ENCODE measurements at places on chromosomes 3 and 15.

DNA sequence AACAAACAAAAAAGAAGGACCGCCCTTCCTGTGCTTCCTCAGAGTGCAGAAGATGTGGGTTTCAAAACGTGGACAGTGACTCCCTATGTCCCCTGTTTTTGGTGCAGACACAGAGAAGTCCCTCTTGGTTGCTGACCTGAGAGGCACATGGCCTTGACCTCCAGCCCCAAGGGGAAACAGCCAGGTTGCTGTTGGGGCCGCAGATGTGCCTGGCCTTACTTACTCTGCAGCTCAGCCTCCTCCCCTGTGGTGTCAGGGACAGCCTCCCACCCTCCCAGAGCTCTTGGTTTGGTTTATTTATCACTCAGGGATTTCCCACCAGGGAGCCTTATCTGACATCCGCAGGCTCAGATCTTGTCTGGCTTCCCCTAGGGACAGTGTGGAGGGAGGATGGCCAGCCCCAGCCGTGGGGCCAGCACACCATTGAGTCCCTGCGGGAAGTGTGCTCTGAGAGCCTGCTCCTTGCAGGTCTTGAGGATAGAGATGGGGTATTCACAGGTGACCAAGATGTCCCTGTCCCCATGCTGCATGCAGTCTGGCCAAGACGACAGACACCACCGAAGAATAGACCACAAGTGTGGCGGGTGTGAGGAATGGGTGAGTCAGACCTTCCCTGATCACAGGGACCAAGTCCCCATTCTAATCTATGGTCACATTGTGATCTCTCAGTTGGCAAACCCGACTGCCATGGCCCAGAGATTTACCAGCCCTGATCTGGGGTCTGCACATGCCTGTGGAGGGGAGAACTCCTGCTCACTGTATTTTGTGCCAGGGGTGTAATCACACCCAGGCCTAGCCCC is 134.3 kb upstream of the ABHD17C start:
- no peak for DNase-seq

GRCh38 chr15:33656168-33656567 is 312.1 kb upstream of the CHRM5 start:
- no peak for DNase-seq

- DNase-seq: no peak
Measured at GRCh38 chr3:94323596-94323995, 260.7 kb downstream of the NSUN3 start.

DNA sequence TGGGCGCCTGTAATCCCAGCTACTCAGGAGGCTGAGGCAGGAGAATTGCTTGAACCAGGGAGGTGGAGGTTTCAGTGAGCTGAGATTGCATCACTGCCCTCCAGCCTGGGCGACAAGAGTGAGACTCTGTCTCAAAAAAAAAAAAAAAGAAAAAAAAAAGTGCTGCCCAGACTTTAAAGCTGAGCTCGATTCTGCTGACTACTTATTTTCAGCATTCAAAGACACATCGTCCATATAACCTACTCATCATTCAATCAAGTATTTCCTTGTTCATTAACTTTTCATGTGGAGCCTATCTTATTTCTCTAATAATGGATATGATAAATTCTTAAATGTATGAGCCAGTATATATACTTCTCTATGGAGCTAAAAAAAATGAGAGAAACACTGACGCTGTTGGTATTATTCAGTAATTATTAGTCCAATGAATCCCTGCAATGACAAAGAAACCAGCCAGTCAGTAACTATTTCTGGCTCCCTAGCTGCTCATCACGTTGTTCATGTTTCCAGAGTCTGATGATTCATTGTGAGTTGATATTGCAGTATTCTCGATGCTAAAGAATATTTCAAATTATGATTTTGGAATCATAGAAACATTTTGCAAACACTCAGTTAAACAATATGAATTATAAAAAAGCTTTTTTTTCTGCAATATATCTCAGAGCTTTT is 111.9 kb downstream of the RAP2B start:
- no peak for DNase-seq

GRCh38 chr15:65723876-65724275 is 68.2 kb downstream of the DENND4A start:
- no peak for DNase-seq

GRCh38 chr3:119417771-119418512 is 45.5 kb downstream of the TMEM39A start:
- DNase-seq: no peak

DNA sequence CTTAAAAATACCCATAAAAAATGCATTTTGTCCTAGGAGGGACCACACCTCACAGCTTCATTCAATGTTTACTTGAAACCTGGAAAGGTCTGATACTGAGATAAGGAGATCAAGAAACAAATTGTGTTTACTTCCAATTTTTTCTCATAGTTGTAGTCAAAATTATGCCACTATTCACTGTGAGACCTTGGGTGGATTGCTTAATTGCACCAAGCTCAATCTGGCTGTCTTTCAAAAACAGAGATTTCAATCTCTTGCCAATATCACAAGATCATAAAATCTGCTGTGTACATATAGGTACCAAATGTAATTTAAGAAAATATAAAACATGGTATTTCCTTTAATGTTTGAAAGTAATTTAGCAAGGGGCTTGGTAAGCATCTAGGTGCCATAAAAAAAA is 186.4 kb upstream of the THBS1 start:
- no peak for DNase-seq

- no peak for DNase-seq
Measured at GRCh38 chr3:38793721-38794120, 22.3 kb downstream of the SCN10A start.

GRCh38 chr3:10228248-10228950 is 19.9 kb upstream of the TATDN2 start:
- no peak for DNase-seq

DNA sequence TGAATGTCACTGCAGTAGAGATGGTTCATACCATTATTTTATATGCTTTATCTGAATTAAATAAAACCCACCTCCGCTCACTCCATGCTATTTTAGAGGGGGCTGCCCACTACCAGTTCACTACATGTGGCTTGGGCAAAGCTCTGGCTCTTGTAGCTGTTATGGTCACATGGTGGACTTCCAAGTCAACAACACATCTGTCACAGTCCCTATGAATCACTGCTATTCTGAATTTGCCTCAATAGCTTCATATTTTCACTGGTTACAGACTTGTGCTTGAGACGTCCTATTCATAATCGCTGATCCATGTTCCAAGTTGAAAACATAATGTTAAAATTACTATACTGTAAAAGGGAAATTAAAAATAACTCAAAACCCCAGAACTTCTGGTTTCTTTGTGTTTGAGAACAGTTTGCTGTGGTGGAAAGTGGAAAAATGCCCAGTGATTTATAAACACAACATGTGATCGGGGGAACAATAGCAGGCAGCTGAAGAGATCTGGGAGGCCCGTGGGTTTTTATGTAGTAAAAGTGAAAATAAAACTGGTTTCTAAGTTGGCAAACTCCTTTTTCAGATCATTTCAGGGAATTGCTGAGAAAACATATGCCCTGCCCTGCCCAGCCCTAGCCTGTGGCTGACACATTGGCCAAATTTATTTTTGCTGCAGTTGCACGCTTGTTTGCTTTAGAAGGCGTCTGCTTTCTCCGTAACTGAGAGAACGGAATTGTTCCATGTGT is 128.8 kb upstream of the PRR23C start:
- DNase-seq: no peak

GRCh38 chr3:59451800-59452746 is 402.2 kb upstream of the CFAP20DC start:
- DNase-seq: no peak

DNA sequence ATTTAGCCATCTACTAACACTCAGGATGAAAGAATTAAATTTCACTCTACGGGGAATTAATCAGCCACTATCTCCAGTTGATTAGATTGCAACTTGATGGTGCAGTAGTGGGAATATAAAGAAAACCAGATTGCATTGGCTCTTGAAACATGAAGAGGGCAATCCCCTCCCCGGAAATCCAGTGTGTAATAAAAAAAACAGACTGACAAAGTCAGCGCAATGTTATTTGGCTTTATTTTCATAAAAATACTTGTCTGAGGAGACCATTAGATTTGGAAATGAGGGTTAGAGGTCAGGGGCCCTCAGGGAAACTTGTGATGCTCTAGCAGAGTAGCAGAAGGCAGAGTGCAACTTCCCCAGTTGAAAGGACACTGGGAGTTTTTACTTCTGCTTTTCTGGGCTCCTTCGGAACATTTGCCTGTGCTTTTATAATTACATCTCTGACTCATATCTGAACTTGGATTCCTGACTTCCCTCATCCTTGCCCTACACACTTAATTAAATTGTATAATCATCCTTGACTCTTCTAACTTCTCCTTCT is 326.8 kb downstream of the TUSC7 start:
- DNase-seq: no peak

- DNase-seq: no peak
Measured at GRCh38 chr3:66414846-66415245, 86.0 kb downstream of the LRIG1 start.

DNA sequence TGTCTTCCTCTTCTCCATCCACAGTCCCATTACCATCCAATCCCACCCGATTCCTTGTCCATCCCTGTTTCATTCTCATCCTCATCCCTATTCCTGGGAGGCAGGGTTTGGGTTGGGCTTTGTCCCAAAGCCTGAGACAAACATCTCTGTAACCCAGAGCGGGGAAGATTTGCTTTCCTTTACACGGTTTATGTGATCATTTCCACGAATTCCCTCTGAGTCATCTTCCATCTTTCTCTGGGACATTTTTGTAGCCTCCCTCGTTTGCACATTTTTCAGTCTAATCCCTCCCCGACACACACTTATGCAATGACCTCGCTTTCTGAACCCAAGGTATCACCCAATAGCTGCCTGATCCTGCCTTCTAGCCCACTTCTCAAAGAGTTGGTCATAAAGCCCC is 22.8 kb downstream of the DUOX2 start:
- no peak for DNase-seq

- DNase-seq: no peak
Measured at GRCh38 chr3:117990627-117991026, 1044.0 kb downstream of the IGSF11 start.

- DNase-seq: no peak
Measured at GRCh38 chr15:77022646-77023575, 28.0 kb downstream of the PSTPIP1 start.

- no peak for DNase-seq
Measured at GRCh38 chr3:184203526-184203925, 17.5 kb downstream of the ABCF3 start.

- DNase-seq: no peak
Measured at GRCh38 chr3:102353805-102354204, 81.0 kb upstream of the ZPLD1 start.

DNA sequence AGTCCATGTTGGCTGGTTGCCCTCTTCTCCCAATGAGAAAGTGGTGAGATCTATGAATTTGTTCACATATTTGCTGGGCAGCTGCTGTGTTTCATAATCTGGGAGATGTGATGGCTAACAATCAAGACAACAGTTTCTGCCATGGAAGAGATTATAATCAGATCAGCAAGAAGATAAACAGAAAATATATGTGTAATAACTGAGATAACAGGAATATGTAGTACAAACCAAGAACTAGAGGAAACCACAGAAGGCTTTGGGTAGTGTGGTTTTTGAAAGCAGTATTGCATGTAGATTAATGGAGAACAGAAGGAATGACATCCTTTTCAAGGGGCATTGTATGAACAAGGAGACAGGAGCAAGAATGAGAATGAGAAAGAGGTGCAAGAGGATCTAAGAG is 12.2 kb upstream of the CSTA start:
- no peak for DNase-seq

GRCh38 chr3:84836961-84837360 is 121.8 kb upstream of the CADM2 start:
- no peak for DNase-seq

DNA sequence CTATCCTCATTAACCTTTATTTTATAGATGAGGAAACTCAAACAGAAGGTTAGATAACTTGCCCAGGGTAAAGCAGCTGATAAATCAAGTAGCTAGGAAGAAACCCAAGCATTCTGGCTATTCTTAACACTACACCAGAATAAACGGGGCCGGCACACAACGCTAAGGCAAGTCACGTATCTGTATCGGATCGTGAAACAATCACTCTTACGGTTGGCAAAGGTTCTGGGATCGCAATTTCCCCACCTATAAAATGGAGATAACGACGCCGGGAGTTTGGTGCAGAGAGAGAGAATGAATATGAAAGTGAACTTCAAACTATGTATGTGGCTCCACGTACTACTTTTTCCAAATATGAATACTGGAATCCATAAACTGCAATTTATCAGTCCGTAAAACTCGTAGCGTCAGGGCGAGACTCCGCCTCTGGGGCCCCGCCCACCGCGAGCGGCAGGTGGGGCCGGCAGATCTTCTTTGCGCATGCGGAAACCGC is 252 bp upstream of the ARMC8 start:
- DNase-seq: peak; percentile 85

- DNase-seq: no peak
Measured at GRCh38 chr3:32089476-32089875, 16.9 kb upstream of the GPD1L start.

DNA sequence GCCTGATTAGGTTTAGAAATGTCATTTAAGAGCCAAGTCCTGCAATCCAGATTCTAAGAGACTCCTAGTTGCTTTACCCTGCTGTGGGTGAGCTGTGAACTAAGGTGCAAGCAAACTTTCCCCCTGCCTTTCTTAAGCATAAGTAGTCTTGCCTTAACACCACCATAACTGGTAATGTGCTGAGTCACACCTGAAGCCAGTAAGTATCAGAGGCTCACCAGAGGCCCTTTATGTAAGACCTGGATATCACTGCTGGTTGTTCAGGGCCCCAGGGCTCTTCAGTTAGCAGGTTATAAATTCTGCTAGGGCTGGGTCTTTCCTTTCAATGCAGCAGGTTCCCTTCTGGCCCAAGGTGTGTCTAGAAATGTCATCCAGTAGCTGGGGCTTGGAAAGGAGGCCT is 509.9 kb downstream of the VGLL3 start:
- DNase-seq: no peak

DNA sequence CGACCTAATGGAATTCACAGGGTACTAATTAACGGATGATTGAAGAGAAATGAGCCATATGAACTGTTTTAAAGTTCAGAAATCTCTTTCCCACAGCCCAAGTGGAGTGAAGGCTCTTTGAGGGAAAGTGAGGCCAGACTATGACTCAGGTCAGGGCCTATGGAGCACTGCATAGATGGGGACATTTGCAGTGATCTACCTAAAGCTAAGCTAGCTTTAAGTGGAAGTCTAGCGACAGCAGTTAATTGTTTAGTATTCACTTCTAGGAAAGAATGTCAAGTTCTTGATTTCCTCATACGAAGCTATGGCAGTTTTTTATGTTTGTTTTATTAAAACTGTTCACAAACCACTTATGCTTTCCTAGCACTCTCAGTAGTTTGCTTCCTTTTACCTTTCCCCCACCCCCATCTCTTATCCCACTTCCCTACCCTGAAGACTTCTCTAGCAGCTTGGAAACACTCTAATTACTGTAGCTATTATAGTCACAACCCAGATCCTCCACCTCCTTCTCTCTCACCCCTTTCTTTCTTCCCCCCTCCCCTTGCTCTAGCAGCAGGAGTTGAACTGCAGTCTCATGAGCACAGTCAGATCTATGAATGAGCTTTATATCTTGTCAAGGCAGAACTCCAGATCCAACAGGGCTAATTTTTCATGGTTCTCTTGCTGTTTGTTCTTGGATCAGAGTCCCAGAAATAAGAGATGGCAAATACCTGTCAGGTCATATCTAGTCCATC is 6.2 kb downstream of the ZNF609 start:
- DNase-seq: no peak

GRCh38 chr3:127887321-127887720 is 27.7 kb upstream of the KBTBD12 start:
- no peak for DNase-seq

- DNase-seq: no peak
Measured at GRCh38 chr3:152204218-152204617, 64.5 kb upstream of the MBNL1 start.

GRCh38 chr3:172132159-172132586 is 92.8 kb downstream of the FNDC3B start:
- no peak for DNase-seq

GRCh38 chr3:123610331-123610730 is 25.5 kb upstream of the HACD2 start:
- no peak for DNase-seq

Data from stimulated activated CD4-positive, alpha-beta T cell treated with anti-CD3 and anti-CD28 coated beads, Interleukin-4, amount 100 ng/mL, for 48 hours (primary cell).